ENCODE measurements at places on chromosomes 5 and 9.

- DNase-seq = no peak
These were observed 95.6 kb downstream of the ESM1 start for GRCh38 chr5:54889826-54890225.

GRCh38 chr5:42655982-42656650 is 100.5 kb upstream of the CCDC152 start:
- no peak for DNase-seq

GRCh38 chr9:35616681-35617459 is 1.3 kb downstream of the CD72 start:
- DNase-seq = peak; percentile 31

DNA sequence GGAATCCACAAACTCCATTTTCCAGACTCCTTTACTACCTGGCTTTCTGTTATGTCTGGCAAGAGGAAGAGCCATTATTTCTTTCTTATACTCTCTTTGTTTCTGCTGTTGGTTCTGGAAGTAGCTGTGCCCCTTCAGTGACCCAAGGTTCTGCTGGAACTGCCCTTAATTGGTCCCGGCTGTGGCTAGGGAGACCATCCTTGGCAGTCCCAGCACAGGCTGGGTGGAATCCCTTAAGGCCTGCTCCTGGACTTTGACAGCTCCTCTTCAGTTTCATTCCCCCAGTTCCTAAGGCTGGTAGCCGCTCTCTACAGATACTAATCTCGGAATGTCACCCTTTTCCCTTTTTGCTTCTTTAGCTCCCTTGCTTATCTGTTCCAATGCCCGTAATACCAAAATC is 81.9 kb upstream of the GLIS3 start:
- DNase-seq = no peak

- DNase-seq = no peak
These were observed 268.2 kb upstream of the RFX3 start for GRCh38 chr9:3793971-3794383.

- no peak for DNase-seq
These were observed 90.7 kb upstream of the MOCS2 start for GRCh38 chr5:53200306-53200705.

- DNase-seq = no peak
These were observed 250.5 kb downstream of the DENND1A start for GRCh38 chr9:123679330-123679987.

- DNase-seq = no peak
These were observed 146.4 kb downstream of the GCNT1 start for GRCh38 chr9:76605321-76605900.

- DNase-seq = no peak
These were observed 1.7 kb upstream of the PTPDC1 start for GRCh38 chr9:94082553-94082952.

- DNase-seq = no peak
These were observed 82.0 kb upstream of the TTC23L start for GRCh38 chr5:34756781-34757624.

DNA sequence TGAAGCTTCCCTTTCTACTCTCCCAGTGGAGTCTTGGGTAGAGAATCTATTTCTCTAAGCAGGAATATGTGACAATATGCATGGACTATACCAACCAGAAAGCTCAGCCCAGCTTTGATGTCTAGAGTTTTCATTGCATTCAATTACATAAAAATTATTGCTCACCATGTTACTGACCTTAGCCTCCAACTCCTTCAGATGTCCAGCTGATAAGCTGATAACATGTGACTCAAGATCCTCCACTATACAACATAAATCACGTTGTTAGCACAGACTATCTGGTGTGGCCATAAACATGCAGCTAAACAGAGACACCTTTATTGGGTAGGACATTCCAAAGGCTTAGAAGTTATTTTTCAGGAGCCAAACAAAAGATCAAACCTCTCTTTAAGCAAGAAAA is 1168.2 kb downstream of the CDH12 start:
- no peak for DNase-seq

- DNase-seq = no peak
These were observed 7.2 kb downstream of the MARCHF6 start for GRCh38 chr5:10360686-10361085.

- DNase-seq = no peak
These were observed 70.1 kb upstream of the STARD4 start for GRCh38 chr5:111582451-111582850.
